Fibroblast of gingiva (primary cell): ENCODE measurements at places on chromosomes 3 and 15.
A peak's percentile ranks its signal among the peaks of the same experiment; 100 is the strongest.

- no peak for DNase-seq
Observed at GRCh38 chr15:57676585-57676984, 29.9 kb upstream of the POLR2M start.

DNA sequence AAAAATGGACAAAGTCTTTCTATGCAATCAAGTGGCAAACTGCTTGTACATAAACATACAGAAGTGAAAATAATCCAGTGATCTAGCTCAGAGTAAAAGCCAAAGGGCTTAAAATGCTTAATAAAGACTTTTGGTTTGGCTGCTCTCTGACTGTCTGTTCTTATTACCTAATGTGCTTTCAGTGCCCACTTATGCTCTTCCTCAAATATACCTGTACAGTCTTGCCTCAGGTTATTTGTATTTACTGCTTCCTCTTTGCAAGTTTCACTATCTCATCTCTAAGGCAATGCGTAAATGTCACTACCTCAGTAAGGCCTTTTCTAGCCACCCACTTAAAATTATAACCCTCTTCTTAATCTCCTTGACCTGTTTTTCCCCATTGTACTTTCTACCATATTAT, 171.8 kb downstream of the EPHA6 start:
- no peak for DNase-seq

- DNase-seq: no peak
Observed at GRCh38 chr3:126146525-126147146, 33.8 kb downstream of the ALDH1L1 start.

DNA sequence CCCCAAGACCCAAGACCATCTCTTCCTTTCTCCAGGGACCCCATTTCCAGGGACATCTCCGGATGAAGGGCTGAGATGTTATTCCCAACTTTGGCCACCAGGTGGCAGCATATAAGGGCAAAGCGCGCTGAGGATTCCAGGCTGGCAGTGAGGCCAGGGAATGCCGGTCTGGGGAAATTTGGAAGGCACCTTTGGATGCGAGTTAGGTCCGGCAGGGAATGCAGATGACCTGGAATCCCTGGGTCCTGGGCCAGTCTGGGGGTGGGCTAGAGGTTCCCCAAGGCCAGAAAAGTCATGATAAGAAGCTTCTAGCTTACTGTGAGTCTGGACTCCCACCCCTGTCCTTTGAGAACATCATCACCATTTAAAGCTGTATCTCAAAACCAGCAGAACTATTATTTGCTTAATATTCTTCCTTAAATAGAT, 1.6 kb upstream of the CHST13 start:
- peak; percentile 32 for DNase-seq

DNA sequence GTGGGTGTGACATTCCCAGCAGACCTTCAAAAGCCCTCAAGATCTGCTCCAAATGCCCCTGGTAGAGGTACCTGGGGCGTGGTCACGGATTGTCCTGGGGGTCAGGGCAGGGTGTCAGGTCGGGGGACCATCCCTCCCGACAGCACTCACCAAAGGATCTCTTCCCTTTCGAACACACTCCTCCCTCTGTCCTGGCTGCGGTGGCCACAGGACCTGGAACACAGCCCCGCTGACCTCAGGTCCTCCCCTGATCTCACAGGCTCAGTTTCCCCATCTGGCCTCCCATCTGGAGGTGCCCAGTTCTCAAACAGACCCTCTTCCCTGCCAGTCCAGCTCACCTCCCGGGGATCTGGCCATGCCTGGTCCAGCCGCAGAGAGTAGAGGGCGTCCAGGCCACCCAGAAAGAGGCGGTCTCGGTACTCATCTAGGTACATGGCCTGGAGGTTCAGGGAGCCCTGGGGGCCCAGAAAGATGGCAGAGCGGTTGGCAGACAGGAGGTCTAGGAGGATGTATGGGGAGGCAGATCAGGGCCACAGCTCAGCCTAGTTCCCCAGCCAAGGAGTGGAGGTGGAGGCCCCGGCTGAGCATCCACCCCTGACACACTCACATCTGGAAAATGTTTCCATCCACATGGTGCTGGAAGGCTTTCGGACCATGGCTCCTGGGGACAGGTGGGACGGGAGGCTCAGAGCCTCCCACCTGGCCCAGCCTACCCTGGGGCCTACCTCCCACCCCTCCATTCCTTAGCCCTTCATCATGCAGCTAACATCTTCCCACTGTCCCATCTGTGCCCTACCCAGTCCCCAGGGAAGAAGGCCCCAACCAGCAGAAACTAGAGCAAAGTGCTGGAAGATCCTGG, 2.3 kb downstream of the SEMA3G start:
- DNase-seq: no peak

GRCh38 chr3:196081002-196081833, 672 bp downstream of the TFRC start:
- peak; percentile 19 for DNase-seq

DNA sequence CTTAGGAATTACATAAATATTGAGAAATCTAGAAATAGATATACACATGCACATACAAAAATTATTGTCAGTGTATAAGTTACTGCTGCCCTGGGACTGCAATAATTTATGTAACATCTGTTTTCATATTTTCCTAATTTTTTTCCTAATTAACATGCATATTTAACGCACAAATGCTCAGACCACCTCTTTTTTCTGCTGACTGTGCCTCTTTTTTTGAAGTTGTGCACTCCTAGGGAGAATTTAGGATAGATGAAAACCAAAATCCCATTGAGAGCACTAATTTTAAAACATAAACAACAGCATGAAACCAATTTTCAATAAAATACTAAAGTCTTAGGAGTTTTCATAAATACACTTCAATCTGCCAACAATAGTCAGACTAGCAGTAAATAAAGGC, 154.0 kb downstream of the TBC1D5 start:
- DNase-seq: no peak

DNA sequence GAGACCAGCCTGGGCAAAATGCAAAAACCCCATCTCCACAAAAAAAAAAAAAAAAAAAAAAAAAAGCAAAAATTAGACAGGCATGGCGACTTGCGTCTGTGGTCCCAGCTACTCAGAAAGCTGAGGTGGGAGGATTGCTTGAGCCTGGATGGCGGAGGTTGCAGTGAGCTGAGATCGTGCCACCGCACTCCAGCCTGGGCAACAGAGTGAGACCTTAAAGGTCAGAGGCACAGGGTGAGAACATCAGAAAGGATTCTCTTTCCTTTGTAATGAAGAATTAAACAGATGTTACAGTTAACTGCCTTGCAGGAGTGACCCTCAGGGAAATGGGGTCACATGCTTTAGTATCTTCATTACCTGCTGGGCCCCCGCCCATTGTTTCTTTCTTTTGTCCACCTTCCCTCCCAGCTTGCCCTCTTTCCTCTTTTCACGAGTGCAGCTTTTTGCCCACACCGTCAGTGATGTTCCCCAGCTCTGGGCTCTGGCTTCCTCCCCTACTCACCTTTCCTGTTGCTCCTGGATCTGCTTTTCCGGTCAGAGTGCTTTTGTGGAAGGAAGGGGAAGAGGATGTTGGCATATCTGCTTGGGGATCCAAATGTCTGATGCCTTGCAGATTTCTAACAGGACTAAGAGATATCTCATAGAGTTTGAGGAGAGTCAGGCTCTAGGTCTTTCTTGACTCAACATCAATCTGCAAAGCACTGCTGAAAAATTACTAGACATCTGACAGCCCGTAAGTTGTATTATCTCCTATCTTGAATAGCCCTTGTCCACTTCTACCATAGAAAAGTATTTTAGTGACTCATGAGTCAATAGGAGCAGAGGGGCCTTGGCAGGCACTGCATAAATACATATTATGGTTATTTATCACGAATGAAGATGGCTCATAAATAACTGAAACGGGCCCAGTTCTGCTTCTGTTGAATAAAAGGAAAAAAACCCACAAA, 35.6 kb upstream of the NDUFB4 start:
- DNase-seq: no peak

DNA sequence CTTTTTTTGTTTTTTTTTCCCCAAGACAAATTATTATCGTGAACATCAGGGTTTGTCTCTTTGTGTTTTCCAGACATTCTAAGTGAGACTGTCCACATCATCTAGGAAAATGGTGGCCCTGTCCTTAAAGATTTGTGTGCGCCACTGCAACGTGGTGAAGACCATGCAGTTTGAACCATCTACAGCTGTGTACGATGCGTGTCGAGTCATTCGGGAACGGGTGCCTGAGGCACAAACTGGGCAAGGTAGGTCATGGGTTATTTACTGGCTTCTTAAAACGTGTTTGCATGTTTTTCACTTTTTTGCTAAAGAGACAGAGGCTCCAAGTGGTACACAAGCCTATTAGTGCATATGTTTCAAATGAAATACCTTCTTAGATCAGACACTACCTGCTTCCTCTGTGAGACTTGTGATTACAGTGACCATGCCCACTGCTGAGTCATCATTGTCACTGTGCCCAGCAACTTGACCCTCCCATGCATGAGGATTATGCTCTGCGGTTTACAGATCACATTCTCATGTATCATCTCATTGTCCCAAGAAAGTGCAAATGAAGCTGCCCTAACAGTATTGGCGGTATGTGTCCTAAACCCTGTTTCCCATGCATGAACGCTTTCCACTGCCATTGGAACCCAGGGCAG, 395.2 kb upstream of the TPM1 start:
- DNase-seq: peak; percentile 65

- DNase-seq: peak; percentile 44
Observed at GRCh38 chr3:197750858-197751737, 1.4 kb downstream of the FYTTD1 start.

DNA sequence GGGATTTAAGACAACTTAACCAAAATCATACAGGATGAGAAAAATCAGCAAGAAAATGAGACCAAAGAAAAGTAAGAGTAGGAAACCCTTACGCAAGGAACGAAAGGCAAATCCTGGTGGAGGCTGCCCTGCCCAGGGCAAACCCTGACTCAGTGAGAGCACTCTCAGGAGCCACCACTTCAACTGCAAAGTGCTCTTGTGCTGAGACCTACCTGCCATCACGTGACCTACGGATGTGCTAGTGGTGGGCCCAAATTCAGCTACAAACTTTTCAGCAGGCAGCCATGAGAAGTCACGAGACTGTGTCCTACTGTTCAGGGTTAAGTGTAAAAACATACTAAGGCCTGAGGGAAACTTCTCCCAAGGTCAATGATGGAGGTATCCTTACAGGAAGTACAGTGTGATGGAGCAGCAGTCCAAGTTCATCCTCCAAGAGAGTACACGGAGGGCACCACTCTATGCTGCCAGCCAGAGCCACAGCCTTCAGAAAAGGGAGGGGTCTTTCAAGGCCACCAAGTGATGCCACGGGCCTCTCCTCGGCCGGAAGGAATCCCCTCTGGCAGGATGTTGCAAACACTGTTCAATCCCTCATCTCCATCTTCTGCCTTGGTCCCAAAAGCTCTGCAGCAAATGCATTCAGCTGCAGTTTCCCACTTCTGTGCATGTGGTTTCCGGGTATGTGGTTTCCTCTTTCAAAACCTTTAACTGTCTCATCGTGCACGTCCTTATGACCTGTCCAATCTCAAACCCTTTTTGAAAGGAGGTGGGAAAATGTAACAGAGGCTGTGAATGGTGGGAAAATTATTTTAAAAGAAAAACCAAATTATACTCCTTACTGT, 9.5 kb downstream of the CHSY1 start:
- DNase-seq: peak; percentile 39

GRCh38 chr3:193812791-193813500, 219.9 kb downstream of the OPA1 start:
- DNase-seq: no peak

- DNase-seq: no peak
Observed at GRCh38 chr3:52798978-52799476, 4.4 kb downstream of the ITIH3 start.

GRCh38 chr3:4599612-4600011, 106.5 kb downstream of the ITPR1 start:
- DNase-seq: no peak

GRCh38 chr15:83404121-83404520, 43.0 kb upstream of the SH3GL3 start:
- no peak for DNase-seq

DNA sequence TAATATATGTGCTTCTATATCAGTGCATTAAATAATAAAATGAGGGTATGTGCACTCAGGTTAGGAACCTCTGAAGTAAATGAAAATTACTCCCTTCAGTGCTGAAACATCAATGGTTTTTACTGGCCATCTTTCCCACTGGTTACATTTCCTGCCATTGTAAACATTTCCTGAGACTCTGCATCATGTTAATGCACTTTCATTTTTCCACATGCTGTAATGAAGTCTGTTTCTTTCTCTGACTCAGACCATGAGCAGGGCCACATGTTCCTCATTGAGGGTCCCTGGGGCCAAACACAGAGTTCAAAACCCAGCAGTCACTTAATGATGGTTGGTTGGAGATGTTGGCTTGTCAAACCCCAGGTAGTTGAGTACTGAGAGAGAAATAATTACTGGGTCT, 15.3 kb downstream of the FAM3D start:
- no peak for DNase-seq

GRCh38 chr15:34049112-34049511, 10.1 kb upstream of the AVEN start:
- peak; percentile 73 for DNase-seq

GRCh38 chr15:66145726-66146182, 107.8 kb downstream of the MEGF11 start:
- DNase-seq: no peak

DNA sequence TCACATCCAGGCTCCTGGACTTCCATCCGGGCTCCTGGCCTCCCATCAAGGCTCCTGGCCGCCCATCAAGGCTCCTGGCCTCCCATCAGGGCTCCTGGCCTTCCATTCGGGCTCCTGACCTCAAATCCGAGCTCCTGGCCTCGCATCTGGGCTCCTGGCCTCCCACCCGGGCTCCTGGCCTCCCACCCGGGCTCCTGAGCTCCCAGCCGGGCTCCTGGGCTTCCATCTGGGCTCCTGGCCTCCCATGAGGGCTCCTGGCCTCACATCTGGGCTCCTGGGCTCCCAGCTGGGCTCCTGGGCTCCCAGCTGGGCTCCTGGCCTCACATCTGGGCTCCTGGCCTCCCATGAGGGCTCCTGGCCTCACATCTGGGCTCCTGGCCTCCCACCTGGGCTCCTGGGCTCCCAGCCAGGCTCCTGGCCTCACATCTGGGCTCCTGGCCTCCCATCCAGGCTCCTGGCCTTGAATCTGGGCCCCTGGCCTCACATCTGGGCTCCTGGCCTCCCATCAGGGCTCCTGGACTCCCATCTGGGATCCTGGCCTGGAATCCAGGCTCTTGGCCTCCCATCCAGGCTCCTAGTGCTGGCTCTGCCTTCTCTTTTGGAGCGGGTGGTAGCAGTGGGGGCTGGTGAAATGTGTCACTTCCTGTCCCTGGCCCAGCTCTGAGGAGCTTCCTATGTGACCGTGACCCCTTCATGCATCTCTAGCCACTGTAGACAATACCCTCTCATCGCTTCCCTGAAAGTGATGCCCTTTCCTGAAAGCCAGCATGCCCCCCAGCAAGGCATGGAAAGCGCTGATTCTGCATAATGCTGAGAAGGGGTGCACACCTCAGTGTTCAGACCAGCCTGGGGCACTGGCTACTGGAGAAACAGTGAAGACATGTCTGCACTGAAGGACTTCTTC, 62.7 kb upstream of the BLM start:
- DNase-seq: no peak
